COLO829 (cell line): ENCODE measurements at places on chromosomes 12 and 14.

GRCh38 chr12:87793131-87793530, 236.1 kb downstream of the C12orf50 start:
- no peak for DNase-seq

DNA sequence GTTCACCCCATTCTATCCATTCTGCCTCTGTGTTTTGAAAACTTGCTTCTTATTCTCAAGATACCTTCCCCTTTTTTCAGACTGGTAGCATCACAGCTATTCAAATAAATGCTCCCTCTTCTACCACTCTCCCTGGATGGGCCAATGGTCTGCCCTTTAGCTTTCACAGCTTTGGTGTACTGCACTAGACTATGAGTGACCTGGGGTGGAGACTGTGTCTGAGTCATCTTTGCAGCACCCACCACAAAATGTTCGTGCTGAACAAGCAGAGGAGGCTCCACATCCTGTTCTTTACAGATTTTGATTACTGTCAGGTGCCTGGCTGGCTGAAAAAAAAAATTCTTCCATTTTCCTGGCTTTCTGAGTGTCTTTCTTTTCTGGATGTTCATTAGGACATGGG, 1104.1 kb upstream of the TMEM132C start:
- peak; percentile 17 for DNase-seq

DNA sequence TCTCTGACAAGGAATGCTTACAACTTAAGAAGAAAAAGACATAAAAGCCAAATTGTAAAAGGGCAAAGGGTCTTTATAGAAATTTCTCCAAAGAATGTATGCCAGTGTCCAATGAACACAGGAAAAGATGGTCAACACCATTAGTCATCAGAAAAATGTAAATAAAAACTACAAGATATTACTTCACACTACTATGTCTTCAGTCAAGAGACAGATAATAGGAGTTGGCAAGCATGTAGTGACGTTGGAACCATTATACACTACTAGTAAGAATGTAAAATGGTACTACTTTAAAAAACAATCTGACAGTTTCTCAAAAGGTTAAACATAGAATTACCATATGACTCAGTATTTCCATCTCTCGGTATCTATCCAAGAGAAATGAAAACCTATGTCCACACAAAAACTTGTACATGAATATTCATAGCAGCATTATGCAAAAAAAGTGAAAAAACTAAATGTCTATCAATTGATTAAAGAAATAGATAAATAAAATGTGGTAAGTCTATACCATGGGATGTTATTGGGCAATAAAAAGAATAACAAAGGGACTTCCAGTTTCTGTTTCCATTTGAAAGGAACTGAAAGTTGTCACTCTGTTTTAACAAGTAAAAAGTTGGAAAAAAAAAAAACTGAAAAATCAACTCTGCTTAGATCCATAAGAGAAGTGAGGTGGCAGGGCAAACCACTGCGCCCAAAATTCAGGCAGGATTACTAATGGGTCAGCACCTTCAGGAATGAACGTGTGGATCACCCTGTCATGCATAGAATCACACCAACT, 69.8 kb downstream of the ALG10B start:
- DNase-seq = peak; percentile 30

- DNase-seq = no peak
Measured at GRCh38 chr12:8057839-8058238, 8.3 kb downstream of the C3AR1 start.

- DNase-seq = no peak
Measured at GRCh38 chr14:24274101-24274543, 2.7 kb upstream of the RABGGTA start.
